ENCODE measurements at places on chromosomes 7 and 10. TPM values are rescaled to one million over a fixed set of nuclear protein-coding genes. Genes with fewer than 3 reads are reported as not detected.

The CYP26C1 gene
- 0.63 TPM for total RNA-seq

The JAKMIP3 gene
- total RNA-seq: 7.8 TPM

The SYNPO2L gene
- total RNA-seq: not detected

The PDGFA gene
- 24.4 TPM for total RNA-seq

The GFRA1 gene
- total RNA-seq: 6.3 TPM

The PRSS37 gene
- total RNA-seq: not detected

The SEC61G gene
- total RNA-seq: 103 TPM
